ENCODE measurements at places on chromosomes 2 and 18.

- DNase-seq, result no peak
Observed at GRCh38 chr2:114821055-114821454, 378.6 kb downstream of the DPP10 start.

DNA sequence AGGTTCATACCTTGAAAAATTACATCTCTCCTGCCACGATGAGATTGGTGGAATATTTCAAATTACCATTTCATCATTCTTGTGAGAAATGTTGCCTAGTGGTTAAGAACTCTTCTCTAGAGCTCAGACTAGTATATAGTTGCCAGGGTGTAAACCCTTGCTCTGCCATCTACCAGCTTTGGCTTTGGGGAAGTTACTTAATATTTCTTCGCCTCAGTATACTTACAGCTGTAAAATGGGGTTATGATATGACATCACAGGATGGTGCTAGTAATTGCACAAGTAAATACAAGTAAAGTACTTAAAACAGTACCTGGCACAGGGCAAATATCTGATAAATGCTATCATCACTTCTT, 1.5 kb downstream of the SPOPL start:
- peak; percentile 5 for DNase-seq

GRCh38 chr2:61419570-61419969, 51.3 kb downstream of the USP34 start:
- DNase-seq, result no peak

DNA sequence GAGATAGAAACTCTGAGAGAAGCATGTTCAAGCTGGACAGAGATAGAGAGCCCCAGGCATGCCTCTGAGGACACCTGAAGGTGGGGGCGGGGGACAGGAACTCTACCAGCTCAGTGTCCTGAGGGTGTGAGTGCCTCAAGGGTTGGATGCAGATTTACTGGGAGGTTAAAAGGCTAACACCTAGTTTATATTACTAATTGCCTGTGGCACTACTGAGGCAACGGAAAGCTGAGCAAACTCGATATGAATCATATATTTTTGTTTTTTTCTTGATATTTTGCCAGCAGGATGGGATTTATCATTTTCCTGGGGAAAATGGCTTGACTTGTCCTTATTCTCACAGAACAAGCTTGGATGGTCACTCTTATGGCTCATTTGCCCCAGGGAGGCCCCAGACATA, 319.5 kb downstream of the ALK start:
- no peak for DNase-seq

- DNase-seq, result no peak
Observed at GRCh38 chr2:150491943-150492342, 4.5 kb upstream of the RND3 start.

DNA sequence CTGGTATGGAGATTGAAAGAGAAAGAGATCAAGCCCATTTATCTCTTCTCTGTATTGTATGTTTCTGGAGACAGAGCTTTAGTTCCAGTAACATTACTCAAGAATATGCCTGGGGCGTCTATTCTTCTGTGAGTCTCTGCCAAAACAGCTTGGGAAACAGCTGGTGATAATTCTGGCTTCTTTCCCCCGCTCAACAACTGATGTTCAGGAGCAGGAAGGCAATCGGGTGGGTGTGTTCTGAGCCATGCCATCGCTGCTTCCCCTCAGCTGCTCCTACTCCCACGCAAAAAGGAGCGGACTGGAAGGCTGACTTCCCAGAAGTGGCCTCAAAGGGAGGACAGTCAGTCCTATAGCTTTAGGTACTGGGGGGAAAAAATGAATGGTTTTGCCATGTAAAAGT, 695.1 kb downstream of the PLCL1 start:
- no peak for DNase-seq

GRCh38 chr18:5969989-5970403, 74.7 kb upstream of the TMEM200C start:
- DNase-seq, result no peak

DNA sequence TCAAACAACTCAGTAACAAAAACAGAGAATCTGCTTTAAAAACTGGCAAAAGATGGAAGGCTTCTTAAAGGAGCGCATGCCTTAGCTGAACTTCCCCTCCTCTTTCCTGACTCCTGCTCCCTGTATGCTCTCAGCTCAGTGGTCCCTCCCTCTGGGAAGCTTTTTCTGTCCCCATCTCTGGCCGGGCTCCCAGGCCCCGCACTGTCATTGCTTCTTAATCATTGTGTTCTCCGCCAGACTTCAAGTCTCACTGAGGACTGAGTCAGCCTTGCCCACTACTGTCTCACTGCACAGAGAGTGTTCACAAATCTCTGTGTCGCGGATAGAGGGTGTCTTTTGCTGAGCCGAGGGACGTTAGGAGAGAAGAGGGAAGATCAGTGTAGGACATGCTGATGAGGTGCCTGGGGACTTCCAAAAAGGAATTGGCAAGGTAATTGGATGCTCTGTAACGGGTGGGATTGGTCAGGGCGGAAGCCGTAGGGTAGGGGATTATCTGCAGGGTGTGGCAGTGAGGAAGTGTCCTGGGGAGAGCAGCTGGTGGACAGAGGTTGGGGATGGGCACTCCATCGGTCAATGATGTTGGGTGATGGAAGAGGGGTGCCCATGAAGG, 16.2 kb downstream of the TOGARAM2 start:
- no peak for DNase-seq

DNA sequence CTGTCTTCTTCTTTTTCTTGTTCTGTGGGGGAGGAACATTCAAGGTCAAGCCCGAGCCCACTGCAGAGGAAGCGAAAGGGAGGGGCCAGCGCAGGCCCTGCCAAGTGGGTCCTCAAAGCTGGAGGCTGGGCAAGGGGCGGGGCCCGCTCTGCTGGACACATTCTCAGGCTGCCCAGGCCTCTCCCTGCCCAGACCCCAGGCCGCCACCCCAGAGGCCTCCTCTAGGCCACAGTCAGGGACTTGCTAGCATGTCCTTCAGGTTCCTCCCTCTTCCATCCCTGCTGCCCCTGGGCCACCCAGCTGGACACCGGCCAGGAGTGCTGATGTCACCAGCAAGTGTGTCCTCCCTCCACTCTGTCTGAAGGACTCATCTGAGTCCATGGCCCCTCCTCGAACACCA, 44.1 kb downstream of the KIF1A start:
- DNase-seq, result no peak

DNA sequence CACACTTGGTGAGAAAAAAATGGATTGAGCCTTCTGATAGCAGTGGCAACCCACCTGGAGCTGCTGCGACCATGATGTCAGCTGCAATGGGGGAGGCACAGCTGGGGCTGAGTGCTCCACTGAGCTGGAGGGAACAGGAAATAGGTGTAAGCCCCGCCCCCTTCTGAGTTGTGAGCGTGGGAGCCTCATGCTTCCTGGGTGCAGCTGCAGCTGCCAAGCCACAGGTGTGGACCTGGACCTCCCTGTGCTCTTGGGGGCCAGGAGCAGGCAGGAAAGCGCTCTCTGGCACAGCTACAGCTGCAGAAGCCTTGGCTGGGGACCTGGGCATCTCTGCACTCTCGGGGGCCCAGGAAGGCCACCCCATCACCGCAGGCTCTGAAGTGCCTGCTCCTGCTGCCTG, 970.6 kb downstream of the DCDC2C start:
- no peak for DNase-seq

- no peak for DNase-seq
Observed at GRCh38 chr2:188309364-188309763, 17.7 kb downstream of the GULP1 start.

- DNase-seq, result no peak
Observed at GRCh38 chr2:12284487-12284886, 432.2 kb upstream of the TRIB2 start.

GRCh38 chr2:224417361-224417729, 15.4 kb upstream of the FAM124B start:
- DNase-seq, result no peak

DNA sequence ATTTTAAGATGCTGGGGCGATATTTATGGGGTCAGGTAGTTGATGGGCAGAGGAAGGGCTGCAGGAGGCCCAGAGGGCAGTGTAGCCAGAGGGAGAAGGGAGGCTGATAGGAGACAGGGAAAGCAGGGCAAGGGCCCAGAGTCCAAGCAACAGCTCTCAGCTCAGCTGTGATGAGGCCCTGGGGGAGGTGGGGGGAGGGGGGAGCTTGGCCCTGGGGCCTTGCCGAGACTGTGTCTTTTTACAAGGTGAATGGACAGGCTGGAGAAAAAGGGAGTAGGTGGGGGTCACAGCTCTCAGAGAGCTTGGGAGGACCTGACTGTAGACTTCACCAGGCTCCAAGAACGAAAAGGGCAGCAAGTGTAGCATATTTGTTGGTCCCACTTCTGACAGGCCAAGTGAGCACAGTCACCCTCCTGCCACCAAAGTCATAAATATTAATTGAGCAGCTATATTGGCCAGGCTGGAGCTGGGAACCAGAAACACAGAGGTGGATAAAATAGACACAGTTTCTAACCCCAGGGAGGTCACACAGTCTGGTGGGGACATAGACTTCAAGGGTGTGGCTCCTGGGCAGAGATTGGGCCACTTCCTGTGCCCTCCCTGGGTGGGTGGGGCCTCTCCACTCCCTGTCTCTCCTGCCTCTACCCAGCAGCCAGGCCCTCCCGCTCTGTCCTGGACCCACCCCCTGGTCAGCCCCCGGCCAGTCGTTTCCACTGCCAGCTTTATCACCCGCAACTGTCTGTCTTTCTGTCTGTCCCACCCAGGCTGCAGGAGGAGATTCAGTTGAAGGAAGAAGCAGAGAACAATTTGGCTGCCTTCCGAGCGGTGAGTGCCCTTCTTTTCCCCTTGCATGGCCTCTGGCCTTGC, 1.4 kb downstream of the DES start:
- no peak for DNase-seq

- no peak for DNase-seq
Observed at GRCh38 chr2:28492282-28492681, 3.6 kb upstream of the PLB1 start.

GRCh38 chr2:60719331-60719730, 36.7 kb upstream of the PAPOLG start:
- DNase-seq, result no peak

- DNase-seq, result no peak
Observed at GRCh38 chr2:64354857-64355680, 98.9 kb upstream of the LGALSL start.

DNA sequence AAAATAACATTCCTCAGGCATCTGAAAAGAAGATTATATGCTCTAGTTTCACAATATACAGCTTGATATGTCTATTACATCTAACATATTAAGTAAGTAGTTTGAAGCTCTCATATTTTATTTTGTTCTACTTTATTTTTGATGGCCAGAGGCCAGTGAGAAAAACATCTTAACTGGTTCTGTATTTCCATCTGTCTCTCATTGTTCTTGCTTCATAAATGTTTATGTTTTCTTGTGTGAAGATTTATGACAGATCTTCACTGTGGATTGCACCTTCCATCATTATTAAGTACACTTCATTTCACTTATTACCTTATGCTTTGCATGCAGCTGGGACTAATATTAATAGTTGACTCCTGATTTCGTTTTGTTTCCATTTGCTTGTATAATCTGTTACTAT, 511.2 kb downstream of the TSN start:
- no peak for DNase-seq

DNA sequence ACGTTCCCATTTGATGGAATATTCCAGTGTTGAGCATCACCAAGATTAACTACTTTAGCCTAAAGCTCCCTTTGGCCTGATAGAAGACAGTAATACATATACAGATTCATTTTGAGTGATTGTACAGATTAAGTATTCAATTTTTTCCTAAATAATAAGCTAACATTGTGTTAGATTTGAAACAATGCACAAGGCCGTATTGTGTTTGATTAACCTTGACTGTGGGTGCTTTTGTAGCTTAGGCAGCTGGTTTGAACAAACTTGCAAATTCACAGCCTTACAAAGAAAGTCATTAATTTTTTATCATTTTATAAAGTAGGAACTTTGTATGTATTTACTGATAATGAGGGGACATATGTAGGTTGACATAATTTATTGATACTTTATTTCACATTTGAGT, 29.6 kb downstream of the NABP1 start:
- no peak for DNase-seq

DNA sequence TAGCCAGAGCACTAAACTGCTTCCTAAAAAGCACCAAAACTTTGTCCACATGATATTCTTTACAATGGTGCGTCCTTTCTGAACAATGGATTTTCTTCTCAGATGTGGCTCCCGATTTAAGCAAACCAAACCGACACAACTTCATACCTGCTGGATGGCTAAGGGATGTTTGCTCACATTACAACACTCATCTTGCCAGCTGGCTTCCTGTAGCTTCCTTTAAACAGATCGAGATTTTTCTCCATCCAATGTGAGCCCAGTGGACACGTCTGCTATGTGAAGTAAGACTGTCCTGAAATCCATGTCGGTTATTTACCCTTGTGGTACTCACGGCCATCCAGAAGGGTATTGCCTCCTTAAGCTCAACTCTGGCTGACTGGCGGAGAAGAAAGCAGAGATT, 126.5 kb downstream of the MAPK4 start:
- DNase-seq, result no peak

DNA sequence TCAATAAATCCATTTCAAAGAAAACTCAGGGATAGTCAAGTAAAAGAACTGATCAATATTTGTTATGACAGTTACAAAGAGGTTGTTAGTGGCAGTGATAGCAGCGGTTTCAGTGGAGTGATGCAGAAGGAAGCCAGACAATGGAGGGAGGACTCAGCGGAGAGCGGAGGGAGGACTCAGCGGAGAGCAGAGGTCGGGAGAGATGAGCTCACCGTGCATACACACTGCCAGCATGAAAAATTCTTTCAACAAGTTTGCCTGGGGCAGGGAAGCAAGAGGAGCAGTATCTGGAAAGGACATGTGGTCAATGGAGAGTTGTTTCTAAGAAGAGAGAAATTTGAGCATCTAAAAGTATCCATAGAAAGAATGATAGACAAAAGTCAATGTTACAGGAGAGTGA, 60.9 kb upstream of the BCL11A start:
- no peak for DNase-seq

- DNase-seq, result no peak
Observed at GRCh38 chr2:135050132-135050531, 2.0 kb upstream of the RAB3GAP1 start.

GRCh38 chr2:208673631-208674030, 267.0 kb downstream of the PTH2R start:
- DNase-seq, result no peak

DNA sequence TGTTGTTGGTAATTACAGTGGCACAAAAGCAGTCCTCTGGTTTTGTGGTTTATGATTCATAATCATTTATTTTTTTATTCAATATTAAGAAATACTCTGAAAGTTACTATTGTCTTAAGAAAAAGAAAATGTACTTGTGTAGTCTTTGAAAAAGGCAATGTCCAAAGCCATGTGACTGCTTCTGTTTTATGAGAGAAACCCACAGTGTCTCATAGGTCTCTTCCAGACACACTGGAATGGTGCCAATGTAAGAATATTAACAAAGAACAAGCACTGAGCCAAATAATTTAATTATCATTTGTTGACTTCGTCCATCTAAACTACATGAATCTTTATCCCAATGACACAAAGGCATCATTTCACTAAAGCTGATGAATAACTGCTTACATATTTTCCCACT, 62.5 kb downstream of the RPRM start:
- DNase-seq, result no peak

GRCh38 chr2:200129721-200130462, 174.5 kb downstream of the MAIP1 start:
- DNase-seq, result no peak
